ENCODE measurements at places on chromosomes 13 and 19.

- peak; percentile 96 for DNase-seq
Observed at GRCh38 chr13:33204130-33204927, 81.2 kb downstream of the STARD13 start.

- no peak for DNase-seq
Observed at GRCh38 chr19:50008532-50008931, 16.6 kb downstream of the VRK3 start.

DNA sequence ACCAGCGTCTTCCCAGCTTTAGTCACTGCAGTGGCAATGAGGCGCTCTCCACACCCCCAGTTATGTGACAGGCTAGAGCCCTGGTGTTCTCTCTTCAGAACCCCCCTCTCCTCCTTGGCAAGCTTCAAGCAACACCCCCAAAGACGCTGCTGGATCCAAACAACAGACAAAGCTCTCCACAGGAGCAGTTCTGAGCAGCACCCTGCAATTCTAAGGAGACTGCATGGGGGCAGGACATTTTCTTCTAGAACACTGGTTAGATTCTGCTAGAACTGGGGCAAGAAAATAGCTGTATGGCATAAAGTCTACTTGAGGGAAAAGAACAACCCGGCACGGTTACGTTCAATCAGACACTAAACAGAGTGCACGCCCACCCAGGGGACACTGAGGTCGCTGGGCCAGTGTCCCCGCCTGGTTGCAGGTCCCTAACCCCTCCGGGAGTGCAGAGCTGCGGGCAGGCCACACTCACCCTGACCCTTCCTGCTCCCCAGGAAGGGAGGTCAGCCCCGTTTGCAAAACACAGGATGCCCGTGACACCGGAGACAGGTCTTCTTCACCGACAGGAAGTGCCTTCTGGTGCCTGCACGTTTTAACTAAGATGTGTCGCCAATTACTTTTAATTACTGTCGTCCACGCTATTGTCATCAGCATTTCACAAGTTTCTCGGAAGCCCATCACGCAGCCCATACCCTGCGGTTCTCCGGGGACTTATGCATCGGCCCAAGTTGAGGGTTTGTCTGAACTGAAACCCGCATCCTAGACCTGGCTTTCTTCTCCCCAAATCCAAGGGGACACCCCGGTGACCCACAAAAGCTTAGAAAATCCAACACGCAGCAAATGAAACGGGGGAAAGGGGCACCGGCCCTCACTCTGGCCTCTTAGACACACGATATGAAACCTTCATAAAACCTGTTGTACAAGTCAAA is 943 bp downstream of the GJB6 start:
- no peak for DNase-seq

DNA sequence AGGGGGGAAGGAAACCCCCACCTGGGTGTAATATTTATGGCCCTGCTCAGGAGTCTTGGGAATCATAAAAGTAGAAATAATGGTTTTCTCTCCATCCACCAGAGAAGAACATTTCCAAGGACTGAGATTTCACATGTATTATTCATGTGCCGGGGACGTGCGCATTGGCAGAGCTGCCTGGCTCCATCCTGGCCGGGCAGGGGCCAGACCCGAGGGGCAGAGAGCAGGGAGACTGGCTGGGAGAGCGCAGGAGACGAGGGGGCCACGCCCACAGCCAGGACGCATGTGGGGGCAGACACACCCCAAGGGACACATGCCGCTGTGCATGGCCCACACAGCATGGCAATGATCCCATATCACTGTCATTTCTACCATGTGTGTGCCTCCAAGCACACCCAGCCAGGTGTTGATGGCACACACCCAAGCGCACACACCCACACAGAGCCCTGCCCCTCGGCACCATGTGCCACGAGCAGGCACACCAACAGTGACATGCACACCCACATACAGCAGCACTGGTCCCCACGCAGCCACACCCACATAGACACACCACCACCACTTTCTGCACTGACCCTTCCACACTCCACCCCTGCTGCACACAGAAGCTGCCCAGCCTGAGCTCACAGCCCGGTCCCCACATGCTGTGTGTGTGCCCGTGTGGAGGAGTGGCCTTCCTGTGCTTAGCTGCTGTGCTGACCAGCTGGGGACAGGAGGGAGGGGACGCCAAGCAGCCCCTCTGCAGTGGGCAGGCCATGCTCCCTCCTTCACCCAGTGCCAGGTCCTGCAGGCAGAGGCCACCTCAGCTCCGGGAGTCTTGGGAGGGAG is 39.3 kb downstream of the CEBPG start:
- DNase-seq, result no peak

DNA sequence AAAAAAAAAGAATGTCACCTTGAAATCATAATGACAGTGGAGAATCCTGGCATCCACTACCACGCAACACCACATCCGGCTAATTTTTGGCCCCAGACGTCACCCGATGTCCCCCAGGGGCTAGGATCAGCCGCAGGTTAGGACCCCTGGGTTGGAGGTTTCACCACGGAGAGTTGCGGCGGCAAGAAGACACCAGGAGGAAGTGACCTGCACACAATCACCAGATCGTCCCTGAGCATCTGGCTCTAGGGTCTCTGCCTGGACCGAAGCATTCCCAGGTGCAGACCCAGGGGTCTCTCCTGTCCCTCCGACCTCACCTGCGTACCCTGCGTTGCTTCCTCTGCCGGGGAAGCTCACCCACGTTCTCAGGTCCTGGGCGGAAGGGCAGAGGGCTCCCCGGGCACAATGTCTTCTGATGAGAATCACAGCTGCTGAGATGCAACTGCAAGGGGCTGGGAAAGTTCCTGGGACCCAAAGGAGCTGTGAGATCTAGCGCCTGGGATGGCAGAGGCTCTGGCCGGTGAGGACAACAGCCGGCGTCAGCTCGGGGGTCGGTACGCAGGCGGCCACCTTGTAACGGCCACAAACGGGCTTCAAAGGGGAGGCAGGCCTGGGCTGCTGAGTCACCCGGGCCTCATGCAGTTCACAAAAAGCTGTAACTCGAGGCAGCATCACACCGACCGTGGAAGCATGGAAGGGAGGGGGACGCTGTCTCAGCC is 111.2 kb downstream of the GADD45B start:
- DNase-seq, result no peak

DNA sequence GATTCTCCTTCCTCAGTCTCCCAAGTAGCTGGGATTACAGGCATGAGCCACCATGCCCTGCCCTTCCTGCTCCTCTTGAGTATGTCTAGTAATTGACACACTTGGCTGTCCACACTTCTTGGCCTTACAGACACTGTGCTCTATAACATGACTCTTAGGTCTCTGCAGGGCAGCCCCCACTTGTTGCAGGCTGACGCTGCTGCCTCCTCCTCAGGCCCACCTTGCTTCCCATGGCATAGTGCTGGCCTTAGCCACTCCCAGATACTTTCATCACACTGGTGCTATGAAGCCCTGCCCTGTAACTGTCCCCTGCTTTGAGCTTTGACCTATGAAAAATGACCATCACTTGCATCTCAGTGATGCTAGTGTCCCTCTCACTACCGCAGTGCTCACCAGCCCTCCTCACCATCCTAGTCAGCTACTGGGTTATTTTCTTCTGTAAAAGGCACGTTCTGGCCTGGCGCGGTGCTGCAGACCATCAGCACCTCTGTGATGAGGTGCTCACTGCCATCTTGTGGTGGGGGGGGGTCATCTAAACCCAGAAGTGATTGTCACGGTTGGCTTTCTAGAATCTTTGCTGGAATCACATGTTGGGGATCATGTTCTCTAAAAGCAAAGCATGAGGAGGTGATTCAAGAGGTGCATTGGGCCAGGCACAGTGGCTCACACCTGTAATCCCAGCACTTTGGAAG is 9.8 kb downstream of the ERICH4 start:
- no peak for DNase-seq

GRCh38 chr13:19957320-19958154 is 990 bp upstream of the ZMYM2 start:
- peak; percentile 51 for DNase-seq

DNA sequence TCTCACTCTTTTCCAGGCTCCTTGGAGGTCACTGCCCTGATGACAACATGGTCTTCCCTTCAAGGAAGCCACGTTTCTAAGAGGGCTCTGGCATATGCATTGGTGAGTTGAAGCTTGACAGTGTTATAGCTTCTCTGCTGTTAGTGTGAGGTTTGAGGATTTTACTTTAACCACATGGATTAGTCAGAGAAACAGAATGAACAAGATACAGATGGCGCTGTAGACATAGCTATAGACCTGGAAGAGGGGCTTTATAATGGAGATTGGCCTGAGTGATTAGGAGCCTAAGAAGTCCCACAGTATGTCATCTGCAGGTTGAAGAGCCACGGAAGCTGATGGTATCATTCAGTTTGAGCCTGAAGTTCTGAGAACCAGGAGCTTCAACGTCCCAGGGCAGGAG is 18.4 kb upstream of the URI1 start:
- DNase-seq, result no peak

DNA sequence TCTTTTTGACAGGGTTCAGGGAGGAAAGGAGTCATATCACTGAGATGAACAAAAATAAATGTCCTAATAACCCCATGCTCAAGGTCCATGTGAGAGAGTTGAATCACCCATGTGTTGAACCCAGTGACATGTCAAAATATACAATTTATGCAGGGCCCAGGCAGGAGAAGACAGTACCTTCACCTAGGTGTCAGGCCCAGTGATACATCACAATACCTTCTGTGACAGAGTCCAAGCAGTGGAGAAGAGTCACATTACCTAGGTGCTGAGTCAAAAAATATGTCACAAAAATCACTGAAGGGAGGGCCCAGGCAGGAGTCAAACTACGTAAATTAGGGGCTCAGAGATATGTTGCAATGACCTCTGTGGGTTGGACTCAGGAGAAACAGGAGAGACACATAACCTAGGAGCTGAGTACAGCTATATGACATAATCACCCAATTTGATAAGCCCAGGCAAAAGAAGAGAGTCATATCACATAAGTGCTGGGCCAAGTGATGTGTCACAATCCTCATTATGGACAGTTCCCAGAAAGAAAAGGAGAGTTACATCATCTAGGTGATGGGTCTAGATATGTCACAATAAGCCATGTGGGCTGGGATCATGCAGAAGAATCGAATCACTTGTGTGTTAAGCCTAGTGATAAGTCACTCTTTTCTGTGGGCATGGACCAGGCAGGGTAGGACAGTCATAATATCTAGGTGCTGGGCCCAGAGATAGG is 13.8 kb upstream of the ZNF724 start:
- no peak for DNase-seq

All from fibroblast of skin of left biceps (primary cell).